ENCODE measurements at places on chromosomes 2 and 18.

DNA sequence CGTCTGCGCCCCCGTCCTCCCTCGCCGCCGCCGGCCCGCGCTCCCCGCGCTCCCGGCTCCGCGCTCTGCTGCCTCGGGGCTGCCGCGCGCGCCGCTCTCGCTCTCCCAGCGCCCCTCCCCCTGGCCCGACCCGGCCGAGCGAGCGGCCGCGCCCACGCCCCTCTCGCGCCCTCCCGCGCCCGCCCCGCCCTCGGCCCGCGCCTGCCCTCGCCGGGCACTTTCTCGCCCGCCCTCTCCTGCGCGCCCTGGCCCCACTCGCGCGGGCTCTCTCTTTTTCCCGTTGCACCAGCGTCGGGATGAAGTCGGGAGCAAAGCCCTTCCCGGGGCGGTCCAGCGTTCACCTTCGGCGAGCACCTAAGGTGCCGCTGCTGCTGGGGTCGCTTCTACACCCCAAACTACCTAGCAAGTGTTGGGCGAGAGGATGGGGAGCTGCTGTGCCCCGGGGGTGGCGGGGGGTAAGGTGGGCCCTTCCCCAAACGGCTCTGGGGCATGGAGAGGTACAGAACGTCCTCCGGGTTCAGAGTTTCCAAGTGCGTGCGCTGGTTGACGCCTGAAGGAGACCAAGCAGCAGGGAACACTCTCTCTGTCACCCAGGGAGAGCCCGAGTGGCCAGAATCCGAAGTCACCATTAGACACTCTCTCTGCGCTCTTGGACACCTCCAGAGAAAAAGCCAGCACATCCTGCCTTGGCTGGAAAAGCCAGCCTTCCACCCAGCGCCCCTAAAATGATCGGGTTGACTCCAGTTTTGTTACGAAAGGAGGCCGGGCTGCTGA lies at the start of gene COLEC12:
Gene COLEC12, minus strand, starts transcription at position 70 of the 774 bp plus-strand sequence. CDS start 187 bp downstream, outside the sequence.
- DNase-seq = no peak

GRCh38 chr2:39494784-39495251 lies 57.7 kb upstream of the MAP4K3 start:
- DNase-seq = no peak

GRCh38 chr2:85324639-85325465 lies 2.9 kb downstream of the TGOLN2 start:
- no peak for DNase-seq

DNA sequence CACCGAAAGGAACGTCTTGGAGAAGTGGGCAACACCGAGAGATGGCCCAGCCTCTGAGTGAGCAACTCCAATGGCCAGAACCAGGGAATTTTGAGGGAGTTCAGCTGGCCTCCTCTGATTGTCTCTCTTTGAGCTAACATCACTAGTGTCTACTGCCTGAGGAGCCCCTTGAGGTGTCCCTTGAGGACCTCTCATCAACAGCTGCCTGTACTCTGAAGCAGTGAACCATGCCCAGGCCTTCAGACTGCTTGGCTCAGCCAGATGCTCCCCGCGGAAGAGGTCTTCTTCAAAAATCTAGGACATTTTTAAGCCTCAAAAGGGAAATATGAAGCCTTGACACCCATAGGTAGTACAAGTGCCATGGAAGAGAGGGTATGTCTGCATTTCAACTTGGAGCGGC lies 430.4 kb downstream of the TXNL1 start:
- no peak for DNase-seq

- DNase-seq = no peak
These were observed 97.2 kb downstream of the DTNA start for GRCh38 chr18:34807106-34807796.

GRCh38 chr2:165203689-165204559 lies at the start of gene SCN3A:
Gene SCN3A (minus strand): TSS chr2:165204050. CDS start chr2:165176394, 27,656 bp downstream.
- DNase-seq = peak; percentile 21

DNA sequence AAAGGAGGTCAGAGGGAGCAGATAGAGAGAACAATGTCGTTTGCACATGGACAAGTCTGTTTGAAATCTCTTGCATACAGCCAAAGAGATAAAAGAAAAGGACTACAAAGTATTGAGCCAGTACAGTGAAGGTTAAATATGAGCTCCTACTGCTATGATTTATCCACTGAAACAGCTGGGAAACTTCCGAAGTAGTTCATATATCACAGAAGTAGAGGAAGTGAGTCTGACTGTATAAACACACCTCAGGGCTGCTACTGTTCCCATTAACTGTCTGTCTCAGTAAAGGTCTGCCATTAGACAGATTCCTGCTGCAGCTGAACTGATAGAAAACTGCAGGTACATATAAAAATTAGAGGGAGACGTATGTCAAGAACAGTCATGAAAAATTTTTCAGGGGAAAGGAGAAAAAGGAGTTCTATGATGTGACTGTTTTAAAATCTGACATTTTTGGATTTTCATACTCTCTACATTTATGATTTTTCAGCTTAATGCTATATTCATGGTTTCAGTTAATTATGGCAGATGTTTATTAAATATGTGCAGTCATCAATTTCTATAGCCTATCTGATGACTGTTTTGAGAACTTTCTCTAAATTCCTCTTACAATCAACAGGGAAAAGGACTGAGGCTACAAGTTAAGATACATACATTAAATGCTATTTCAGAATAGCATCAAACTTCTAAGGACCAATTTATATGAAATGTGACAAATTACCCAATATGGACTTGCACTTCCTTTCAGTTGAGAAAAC lies 364.7 kb downstream of the ERBB4 start:
- DNase-seq = no peak

DNA sequence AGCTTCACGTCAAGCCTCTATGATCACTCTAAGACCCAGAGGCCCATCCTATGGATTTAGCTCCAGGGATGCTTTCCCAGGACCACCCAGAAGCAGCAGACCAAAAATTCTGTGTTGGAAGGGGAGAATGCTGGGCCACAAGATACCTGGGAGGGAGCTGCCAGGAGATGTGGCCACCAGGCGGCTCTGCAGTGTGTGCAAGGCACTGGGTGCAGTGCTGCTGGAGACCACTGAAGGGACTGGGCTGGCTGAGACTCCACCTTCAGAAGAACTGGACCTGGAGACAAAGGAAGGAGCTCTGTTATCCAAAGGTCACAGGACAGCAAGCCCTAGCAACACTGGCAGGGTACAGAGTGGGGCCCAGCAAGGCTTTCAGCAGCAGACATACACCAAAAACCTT lies 34.0 kb downstream of the KANSL3 start:
- no peak for DNase-seq

DNA sequence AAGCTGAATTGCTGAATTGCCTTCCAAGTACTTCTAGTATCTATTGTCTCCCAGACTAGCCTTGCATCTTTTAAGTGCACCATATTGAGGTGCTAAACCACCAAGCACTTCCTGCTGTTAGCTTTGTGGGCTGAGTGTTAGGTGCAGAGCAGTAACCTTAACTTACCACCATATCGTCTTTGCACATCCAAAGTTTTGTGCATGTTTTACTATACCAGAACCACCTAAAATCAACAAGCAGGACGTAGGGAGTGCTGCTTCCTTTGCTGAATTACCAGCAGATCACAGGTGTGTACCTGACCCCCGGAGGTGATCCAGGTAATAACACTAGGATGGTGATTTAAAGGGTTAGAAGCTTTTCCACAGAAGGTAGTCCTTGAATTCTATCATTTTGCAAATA lies 359.9 kb upstream of the HNRNPA3 start:
- DNase-seq = no peak

DNA sequence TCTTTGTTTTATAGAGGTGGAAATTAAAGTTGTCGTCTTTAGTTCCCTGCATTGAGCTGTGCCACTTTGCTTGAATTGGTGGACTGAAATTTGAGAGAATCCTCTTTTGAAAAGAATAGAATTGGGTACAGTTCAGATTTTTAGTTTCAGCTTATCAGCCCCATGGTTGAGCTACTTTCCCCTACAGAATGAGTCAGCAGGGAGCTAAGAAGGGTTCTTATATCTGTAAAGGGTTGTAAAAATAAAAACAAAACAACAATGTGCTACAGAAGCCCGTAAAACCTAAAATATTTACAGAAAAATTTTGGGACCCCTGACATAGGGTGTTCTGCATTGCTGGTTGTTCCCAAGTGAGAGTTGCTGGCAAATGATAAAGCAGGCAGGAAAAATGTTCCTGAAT lies 12.6 kb downstream of the SLC20A1 start:
- DNase-seq = no peak

DNA sequence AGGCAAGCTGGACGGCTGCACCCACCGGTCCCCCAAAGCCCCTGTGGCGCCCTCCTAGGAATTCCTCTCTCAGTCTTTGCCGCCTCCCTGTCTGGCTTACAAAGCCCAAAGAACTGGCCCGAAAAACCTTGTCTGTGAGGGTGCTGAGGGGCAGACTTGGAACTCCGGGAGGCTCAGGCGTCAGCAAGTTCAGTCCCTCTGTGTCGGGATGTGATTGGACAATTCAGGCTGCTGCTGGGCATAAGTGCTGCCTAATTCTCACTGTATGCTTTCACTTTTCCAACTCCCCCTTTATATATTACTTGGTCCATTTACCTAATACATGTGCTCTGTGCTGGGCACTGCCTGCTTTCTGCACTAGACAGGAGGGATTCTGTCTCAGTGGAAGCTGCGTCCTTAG lies 20.3 kb upstream of the SH3RF3 start:
- DNase-seq = no peak

DNA sequence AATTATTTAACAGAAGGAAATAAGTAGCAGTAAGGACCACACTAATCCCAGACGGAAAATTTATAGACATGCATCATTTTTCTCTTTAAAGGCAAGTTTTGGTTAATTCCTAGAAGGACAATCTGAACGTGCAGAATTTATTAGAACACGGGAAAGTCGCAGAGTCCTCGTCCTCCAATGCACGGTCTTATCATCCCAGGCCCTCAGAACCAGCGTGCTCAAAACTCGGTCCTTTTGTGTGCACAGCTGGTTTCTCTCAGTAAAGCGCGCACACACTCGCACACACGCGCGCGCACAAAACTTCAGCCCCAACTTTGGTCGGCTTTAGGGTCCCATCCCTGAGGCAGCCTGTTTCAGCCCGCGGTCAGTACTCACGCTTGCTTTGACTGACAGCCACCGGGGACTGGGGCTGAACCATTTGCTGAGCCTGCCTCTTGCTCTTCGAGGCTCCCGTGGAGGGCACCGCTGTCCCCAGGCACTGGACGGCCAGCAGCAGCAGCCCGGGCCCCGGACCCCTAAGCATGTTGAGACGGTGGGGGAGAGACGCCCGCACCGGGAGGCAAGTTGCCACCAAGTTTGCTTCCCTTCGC lies 493 bp downstream of the FN1 start:
- peak; percentile 13 for DNase-seq

DNA sequence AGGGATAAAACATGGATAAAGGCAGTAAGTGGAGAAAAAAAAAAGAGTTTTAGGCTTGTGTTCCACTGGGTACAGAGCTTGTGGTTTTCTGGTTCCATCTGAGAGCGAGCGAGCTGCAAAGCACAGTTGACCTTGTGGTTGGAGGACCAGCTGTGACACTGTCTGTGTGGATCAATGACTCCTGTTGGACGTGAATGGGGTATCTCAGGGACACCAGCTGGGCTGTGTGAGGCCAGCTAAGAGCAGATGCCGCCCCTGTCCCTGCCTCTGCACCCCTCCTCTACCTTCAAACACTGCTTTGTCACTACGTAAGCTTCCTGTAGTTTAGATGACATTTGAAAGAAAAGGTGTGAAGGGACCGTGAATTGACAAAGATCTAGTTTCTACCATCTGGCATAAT lies 67.8 kb downstream of the QPCT start:
- no peak for DNase-seq

GRCh38 chr2:174633623-174633930 lies 36.0 kb upstream of the WIPF1 start:
- no peak for DNase-seq

DNA sequence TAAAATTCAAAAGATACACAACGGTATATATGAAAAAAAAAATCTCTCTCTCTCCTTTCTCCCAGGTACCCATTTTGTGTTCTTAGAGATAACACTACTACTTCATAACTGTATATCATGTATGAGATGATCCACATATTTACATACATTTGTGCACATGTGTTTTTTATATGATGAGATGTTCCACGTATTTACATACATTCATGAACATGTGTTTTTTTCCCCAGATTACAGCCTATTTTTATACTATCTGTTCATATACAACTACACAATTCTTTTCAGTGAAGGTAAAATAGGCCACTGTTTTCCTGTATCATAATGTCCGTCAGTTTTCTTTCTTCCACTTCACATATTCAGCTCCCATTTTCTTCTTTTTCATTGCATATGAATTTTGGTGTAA lies 808.9 kb downstream of the LRRTM4 start:
- DNase-seq = no peak

DNA sequence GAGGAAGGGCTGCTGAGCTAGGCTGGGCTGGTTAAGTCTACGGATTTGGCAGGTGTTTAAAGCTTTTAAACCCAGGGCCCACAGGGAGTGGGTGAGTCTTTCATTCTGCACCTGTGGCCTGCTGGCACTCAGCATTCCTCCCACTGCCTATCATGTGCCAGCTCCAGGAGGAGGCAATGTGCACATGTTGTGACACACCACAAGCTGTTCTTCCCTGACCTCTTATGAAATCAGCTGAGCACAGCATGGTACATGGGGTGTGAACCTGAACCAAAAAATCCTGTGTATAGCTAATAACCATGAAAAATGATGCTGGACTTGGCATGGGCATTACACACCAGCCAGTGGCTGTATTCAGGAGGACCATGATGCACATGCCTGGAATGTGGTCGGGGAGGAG lies 297.9 kb upstream of the MMADHC start:
- no peak for DNase-seq

GRCh38 chr18:23357996-23358594 lies 95.0 kb upstream of the RIOK3 start:
- no peak for DNase-seq

DNA sequence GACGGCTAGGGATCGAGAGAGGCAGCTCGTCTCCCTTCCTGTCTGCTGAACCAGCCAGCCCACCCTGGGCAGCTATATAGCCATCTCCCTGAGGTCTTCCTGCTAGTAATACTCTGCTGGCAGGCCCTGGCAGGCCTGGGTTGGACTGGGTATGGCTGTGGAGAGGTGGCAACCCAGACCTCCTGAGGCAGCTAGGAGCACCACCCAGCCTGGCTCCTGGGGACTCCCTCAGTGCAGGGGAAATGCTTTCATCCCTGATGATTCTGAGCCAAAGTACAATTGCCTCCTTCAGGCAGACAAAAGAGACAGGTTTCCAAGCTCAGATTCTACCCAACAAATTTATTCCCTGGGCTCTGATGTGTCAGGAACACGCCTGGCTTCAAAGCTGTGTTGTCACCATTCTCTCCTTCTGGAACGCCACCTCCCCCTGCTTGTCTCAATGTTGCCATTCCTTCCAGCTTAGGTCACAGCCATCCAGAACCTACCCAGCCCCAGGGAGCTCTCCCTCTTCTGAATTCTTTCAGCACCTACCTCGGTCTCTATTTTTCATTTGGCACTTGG lies 4.7 kb upstream of the DNAJB2 start:
- peak; percentile 79 for DNase-seq

DNA sequence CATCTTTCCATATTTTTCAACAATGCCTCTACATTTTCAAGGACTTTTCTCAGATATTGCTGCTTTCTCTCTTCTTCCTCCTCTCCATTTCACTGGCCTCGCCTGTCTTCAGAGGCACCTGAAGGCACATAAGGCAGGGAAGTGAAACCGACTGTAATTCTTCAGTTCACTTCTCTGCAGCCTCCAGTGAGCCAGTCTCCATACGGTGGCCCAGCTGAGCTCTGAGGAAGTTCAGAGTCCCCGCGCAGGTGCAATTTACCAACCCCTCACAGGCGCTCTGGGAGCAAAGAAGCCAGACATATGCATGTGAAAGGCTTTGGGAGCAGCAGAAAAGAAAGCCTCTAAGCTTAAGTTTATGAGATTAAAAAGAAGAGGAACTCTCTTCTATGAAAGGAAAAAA lies 12.4 kb downstream of the KLHL14 start:
- no peak for DNase-seq

- no peak for DNase-seq
These were observed 56.0 kb downstream of the SERPINB7 start for GRCh38 chr18:63831080-63831788.

Data from RWPE1 (cell line).